ENCODE measurements at places on chromosomes 1 and 21.

DNA sequence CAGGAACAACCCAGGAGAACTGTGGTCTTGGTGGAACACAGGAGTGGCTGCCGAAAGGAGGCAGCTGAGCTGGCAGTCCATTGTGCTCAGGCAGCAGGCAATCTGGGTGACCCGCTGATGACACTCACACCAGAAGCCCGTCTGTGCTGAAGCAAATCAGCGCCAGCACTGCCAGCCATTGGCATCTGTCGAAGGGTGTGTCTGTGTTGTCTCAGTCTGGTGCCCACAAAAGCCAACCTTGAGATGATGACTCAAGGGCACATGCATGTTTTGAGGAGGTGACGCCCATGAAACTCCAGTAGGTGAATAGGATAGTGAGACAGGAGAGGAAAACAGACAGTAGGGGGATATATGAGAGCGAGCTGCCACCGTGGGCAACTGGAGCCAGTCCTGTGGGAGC lies 167.3 kb downstream of the KAZN start:
- DNase-seq, result no peak

DNA sequence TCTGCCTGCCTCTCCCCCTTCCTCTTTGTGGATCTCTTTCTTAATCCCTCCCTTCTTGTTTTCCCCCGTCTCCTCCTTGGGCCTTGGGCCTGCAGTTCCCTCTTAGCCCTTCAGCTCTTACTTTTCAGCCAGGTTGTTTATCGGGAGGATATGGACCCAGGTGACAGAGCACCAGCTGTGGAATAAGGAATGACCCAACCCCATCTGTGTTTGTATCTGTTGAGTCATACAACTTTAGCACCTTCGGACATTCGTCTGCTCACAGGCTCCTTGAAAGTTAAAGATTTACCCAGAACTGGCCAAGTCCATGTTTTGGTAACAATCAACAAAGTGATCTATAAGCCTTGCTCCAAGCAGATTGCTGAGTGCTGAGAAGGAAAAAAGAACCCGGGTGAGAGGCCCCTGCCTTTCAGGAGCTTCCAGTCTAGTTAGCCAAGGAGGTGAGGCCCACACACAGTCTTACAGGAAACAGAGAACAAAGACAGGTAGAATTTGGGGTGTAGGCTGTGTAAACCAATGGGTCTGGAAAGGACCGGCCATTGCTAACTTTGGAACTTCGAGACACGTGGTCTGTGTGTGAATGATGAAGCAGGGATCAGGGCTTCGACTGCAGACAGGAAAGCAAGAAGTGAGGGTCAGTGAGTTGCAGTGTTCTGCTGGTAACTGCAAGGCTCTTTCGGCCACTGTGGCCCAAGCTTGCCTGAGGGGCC lies 66.7 kb upstream of the F3 start:
- DNase-seq, result no peak

- peak; percentile 40 for DNase-seq
These were observed 36.6 kb upstream of the OPRD1 start for GRCh38 chr1:28775121-28775942.

GRCh38 chr1:234598974-234599616 lies 10.9 kb downstream of the IRF2BP2 start:
- no peak for DNase-seq

DNA sequence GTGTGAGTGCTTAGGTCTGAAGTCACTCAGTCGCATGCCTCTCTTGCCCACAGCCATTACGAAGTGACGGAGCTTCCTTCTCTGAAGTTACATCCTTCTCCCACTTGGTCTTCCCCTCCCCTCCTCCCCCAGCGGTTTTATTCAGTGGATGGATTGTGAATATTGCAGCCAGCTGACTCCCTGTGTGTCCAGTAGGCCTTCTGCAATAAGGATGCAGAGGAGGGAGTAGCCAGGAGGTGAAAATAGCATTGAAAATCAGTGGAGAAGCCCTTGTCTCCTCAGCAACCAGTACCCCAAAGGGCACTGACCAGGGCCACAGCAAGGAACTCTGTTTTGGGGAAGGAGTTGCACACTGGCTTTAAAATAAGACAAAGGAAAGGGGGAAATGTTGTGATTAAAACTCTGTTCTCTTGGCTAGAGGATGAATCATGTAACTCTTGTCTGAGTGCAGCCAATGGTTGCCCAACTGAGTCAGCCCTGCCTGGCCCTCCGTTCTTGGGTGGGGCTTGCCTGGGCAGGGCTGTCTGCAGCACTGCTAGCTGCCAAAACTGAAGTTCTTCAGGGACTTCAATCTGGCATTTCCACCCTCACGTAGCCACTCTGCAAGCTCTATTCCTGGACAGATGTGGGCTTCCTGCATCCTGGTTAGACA lies 4.3 kb downstream of the S100A10 start:
- no peak for DNase-seq

- no peak for DNase-seq
These were observed 111.0 kb downstream of the PTPN14 start for GRCh38 chr1:214440219-214440965.

DNA sequence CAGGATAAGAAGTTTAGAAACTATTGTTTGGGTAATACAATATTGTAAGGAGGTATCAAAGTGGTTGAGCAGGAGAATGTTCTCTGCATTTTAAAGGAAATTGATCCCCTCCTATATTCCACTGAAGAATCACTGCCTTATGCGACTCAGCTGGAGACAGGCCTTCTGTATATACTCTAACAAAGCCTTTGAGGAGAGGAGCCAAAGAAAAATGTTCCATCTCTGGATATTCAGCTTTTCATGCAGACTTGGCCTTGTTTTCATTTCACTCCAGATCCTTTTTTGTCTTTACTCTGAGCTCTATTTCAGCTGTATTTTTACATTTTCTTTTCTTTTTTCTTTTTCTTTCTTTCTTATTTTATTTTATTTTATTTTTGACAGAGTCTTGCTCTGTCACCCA lies 42.1 kb upstream of the S1PR1 start:
- DNase-seq, result no peak

DNA sequence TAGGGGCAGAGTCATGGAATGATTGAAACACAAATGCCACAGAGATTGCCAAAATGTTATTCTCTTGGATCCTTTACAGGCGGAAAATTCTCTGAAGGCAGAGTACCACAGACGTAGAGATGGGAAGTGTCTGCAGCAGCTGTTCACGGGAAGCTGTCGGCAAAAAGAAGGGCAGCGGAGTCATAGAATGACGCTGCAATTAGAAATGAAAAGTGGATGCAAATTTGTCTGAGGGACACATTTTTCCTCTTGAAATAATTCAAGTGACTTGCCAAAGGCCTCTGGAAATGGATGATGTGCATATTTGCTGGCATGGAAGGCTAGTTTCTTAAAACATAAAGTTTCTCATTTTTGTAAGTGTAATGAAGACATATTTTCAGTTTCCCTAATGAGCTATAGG lies 77.5 kb upstream of the PLD5 start:
- DNase-seq, result no peak

DNA sequence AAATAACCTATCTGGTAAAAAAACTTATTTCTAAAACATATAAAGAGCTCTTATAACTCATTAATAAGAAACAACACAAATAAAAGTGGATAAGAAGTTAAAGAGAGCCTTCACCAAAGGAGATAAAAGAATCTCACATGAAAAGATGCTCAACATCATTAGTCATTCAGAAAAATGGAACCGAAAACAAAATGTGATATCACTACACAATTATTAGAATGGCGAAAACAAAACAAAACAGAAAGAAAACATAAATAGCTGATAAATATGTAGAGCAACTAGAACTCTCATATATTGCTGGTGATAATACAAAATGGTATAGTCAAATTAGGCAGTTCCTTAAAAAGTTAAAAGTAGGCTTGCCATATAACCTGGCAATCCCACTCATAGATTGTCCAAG lies 1109.3 kb downstream of the PLA2G4A start:
- DNase-seq, result no peak

GRCh38 chr21:45507523-45507875 lies 34.7 kb downstream of the SLC19A1 start:
- DNase-seq, result no peak

GRCh38 chr1:66355756-66356155 lies 178.2 kb upstream of the SGIP1 start:
- no peak for DNase-seq

DNA sequence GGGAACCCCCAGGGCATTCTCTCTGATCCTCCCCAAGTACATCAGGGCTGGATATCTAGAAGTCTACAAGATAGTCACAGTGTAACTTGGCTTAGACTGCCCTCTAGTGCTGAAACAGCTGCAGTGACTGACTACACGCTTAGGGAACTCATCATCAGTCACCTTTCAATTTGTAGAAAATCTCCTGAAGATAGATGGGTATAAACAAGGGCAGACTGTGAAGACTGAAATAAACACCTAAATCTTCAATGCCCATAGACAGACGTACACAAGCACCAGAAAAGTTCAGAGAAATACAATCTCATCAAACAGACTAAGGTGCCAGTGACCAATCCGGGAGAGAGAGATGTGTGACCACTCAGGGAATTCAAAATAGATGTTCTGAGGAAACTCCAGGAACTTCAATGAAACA lies 46.6 kb downstream of the PACC1 start:
- peak; percentile 14 for DNase-seq

- DNase-seq, result no peak
These were observed 295.4 kb upstream of the PBX1 start for GRCh38 chr1:164263540-164263939.

- DNase-seq, result no peak
These were observed 519.5 kb upstream of the CAMK1G start for GRCh38 chr1:209063767-209064659.

- DNase-seq, result no peak
These were observed 9.3 kb upstream of the SRARP start for GRCh38 chr1:15994590-15995351.

DNA sequence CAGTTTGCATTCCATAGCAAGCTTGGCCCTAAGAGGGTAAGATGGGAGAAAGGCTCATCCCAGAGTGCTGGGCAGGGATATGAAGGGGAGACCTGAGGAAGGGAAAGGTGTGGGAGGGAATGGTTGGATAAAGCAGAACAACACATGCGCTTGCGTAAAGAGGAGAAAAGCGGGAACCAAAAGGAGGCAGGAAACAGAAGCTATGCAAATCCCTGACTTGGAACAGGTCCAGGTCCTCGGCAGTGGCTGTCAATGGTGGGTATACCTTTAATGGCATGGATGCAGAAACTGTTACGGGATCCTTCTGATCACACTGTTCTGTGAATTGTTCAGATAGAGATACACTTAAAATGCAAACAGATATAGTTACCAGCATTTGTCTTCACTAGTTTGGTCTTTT lies 455.6 kb downstream of the SIPA1L2 start:
- no peak for DNase-seq

- no peak for DNase-seq
These were observed 25.7 kb downstream of the GPR161 start for GRCh38 chr1:168110896-168111545.

DNA sequence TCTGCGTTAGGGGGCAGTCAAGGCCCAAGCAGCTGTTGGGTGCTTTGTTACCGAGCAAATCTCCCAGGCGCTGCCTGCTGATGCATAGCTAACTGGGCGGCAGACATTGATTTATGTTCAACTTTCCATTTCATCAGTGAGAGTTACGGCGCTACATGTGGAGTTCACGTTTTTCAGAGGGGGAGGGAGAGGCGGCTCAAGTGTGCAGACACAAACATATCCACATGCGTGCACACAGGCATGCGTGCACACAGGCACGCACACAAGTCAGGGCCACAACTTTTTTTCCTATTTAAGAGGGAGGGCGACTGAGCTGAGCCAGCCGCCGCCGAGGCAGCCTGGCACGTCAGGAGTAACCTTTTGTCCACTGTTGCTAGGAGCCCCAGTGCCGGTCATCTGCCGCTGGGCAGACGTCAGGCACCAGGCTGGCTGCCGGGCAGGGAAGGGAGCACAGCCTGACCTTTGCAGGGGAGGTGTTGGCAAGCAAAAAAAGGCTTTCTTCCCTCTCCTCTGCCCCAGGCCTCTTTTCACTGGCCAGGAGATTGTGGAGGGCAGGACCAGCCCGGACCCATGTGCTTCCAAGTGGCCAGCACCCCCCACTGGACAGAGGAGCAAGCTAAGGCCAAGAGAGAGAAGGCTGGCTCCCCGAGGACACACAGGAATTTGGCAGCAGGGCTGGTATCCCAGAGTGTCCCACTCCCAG lies 73.3 kb downstream of the MRPL37 start:
- DNase-seq, result no peak

DNA sequence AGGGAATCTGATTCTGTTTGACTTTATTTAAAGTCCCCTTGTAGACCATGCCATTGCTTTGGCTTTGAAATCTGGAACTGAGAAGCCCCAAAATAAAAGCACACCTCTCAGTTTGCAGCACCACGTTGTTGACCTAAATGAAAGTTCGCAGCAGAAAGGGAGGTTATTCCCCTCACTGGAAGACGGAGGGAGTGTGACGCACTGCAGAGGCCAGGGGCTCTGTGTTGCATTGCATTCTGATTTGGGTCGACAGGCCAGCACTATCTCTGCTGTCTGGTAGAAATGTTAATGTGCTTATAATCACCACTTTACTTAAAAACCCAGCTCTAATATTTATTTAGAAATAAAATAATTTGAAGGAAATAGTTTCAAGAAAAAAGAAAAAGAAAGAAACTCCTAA lies 675.2 kb upstream of the NR5A2 start:
- no peak for DNase-seq

DNA sequence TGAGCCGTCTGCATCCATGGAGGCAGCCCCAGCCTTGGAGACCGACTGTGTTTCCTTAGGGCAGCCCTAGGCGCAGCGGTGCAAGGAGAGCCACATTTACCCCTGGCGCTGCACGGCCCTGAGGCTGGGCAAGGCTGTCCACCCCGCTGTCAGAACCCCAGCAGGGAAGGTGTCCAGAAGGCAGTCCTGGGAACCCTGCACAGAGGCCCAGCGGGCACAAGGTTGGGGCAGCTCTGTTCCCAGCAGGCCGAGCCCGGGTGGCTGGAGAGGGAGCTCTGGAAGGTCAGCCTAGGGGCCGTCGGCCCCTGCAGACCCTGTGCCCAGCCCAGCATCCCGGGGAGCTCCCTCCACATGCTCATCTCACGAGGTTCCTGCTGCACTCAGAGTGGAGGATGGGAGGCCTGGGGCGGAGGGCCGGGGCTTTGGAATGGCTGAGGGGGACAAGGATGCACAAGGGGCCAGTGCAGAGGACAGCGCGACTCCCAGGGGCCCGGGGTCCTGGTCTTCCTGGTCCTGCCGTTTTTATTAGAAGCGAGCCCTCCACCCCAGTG lies 19.9 kb upstream of the SAMD11 start:
- DNase-seq, result no peak

- no peak for DNase-seq
These were observed 31.7 kb downstream of the SLC19A1 start for GRCh38 chr21:45510466-45510955.

- no peak for DNase-seq
These were observed 73.1 kb upstream of the USP24 start for GRCh38 chr1:55288245-55288644.

- no peak for DNase-seq
These were observed 512.2 kb downstream of the LTN1 start for GRCh38 chr21:28480470-28480869.

- no peak for DNase-seq
These were observed 148.0 kb upstream of the ERG start for GRCh38 chr21:38646213-38646837.

GRCh38 chr1:11364170-11364569 lies 91.2 kb downstream of the UBIAD1 start:
- no peak for DNase-seq
